ENCODE measurements at places on chromosomes 3 and 15. TPM values are rescaled to one million over a fixed set of nuclear protein-coding genes. Genes with fewer than 3 reads are reported as not detected.

- DNase-seq: no peak
Measured at GRCh38 chr3:22620498-22620897, 582.6 kb upstream of the UBE2E2 start.

DNA sequence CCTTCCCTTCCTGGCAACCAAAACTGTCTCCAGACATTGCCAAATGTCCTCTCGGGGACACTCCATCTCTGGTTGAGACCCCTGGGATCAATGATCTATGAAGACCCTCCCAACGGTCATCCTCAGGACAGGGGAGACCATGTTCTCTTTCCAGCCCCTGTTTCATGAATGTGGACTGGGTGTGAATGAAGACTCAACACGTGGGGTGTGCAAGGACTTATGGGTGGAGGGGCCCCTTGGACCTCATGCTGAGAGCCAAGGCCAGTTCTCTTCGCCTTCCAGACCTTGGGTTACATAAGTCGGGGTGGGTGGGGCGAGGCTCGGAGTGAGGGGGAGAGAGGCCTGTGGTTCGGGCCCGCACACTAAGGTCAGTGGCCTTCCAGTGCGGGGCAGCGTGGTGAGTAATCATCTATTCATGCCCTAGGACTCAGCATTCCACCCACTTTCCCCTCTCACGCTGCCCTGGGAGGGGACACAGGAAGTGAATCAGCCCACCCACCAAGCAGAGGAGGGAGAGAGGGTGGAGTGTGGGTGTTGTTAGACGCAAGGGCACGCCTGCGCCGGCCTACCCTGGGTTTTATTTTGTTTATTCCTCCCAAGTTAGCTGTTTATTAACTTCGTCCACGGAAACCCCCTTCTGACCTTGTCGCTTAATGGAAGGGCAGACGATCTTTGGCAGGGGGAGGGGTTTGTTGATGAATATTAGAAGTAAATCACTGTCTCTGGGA lies 6.7 kb downstream of the PAQR5 start:
- DNase-seq: no peak

DNA sequence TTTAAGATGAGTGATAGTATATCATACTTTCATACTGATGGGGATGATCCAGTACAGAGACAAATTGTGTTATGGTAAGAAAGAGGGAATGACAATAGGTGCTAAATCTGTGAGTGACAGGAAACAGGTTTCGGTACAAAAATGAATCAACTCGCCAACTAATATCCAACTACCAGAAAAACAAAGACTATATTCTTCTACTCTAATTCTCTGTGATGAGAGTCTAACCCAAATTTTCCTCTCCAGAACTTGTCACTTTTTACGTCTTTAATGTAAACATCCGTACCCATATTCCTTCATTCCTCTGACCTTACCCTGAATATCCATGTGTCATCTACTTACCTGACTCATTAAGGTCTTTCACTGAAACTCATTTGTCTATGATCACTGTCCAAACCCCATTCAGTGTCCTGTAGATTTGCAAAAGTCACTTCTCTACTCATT lies 39.6 kb downstream of the SCAPER start:
- DNase-seq: no peak

DNA sequence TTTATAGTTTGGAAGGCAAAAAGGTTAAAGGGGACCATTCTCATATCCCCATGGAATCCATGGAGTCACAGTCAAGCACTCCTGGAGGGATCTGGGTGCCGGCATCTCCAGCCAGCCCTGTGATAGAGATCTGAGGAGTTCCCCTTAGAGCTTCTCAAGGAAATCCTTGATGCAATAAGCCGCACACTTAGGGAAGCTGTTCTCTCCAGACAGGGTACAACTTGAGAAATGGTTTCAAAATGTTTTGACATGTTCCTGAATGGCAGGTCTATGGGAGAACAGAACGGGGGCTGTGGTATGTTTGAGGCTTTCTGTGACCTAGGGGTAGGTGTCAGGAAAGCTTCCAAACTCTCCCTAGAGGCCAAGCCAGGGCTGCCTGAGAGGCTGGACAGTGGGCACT lies 292.9 kb downstream of the TLE3 start:
- no peak for DNase-seq

DNA sequence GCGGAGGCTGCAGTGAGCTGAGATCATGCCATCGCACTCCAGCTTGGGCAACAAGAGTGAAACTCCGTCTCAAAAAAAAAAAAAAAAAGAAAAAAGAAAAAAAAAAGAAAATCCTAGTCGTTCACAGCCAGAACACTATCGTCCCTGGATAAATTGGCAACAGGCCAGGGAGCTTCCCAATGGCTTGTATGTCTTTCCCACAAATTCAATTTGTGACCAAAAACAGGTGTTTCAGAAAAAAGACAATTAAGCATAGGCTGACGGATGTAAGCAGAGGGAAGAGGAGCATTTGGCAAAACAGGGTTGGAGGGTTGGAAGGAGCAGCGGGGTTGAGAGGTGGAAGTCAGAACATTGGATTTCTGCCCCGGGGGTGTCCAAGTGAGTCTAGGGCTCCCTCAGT lies 8.5 kb downstream of the EPB42 start:
- DNase-seq: no peak

DNA sequence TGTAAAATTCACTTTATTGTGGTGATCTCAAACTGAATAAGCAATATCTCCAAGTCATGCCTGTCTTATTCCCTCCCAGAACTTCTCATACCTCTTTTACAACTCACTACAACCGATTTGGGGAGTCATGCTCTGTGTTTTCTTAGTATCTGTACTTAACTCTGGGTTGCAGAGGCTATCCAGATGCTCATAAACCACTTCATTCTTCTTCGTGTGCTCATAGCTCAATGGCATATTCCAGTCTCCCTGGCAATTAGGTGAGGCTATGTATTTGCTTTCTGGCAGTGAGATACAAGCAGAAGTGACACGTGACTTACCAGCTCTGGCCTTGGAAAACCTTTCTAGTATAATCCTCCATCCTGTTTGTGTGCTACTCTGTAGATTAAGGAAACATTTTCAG lies 360.9 kb downstream of the ZNF385D start:
- no peak for DNase-seq

GRCh38 chr3:184110316-184110725 lies 13.5 kb downstream of the HTR3E start:
- DNase-seq: no peak

GRCh38 chr3:55329849-55330248 lies 157.3 kb downstream of the WNT5A start:
- DNase-seq: no peak

DNA sequence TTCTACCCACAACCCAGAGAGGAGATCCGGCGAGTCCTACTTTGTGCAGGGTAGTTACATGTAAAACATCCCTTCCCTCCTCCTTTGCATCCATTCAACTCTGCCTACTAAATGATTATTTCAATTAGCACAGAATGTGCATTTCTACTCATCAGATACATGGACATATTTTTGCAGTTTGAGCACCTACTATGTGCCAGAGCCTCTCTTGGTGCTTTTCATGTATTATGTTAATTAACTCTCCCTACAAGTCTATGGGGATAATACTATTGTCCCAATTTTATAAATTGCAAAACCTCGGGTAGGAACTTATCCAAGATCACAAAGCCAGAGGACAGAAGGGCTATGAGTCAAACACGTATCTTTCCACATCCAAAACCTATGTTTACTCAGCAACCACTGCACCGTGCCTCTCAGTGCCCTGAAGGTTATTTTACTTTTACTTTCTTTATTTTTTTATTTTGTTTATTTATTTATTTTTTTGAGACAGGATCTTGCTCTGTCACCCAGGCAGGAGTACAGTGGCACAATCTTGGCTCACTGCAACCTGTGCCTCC lies 432.8 kb downstream of the MAGI1 start:
- no peak for DNase-seq

DNA sequence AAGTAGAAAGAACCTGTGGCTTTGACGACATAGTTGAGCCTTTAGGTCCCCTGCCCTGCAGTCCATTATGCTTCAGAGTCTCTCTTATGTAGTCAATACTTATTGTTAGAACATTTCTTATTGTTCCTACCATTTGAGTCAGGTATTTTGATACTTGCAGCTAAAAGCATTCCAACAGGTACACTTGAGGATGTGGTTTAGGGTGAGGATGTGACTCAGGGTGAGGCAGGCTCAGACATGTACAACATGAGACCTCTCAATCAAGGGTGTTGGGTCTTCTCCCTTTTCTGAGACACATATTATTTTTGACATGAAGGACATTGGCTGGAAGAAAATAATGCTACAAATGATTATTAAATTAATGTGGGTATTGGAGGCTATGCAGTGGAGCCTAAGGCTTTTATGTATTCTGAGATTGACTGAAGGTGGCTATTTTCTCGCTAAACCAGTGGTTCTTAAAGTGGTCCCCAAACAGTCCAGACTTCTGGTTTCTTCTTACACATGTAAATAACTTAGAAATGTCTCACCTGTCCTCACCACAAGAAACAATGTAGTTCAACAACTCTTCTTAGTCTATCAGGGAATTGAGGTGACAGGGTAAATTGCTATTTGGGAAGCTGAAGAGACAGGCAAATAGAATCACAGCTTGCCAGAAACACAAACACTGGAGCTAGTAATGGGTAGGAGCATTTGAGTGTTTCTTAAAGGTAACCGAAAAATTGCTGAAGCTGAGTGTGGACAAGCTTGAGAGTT lies 135.5 kb upstream of the ZPLD1 start:
- DNase-seq: no peak

DNA sequence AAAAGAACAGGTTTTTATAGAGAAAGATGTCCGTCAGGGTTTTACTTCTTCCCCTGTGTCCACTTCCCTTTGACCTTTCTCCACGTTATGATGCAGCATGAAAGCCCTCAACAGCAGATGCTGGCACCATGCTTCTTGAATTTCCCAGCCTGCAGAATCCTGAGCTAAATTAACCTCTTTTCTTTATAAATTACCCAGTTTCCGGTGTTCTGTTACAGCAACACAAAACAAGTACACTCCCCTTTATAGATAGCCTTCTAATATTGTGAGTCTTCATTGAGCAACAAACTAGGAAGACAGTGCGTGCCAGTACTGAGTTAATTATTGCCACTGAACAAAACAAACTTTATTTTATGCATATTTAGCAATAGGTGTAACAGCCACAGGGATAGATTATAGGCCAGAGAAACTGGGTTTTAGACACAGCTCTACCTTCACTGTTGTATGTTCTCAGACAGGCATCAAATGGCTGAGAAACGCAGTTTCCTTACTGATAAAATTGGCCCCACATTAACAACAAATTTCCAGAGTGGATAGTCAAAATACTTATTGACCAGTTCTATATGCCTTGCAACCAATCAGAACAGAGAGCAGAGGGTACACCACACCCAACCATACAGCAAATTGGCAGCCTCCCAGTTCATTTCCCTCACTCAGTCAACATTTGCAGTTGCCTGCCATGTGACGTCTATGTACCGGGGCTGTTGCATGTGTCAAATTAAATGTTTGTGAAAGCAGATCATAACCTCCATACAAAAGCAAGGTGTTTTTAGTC lies 14.4 kb upstream of the TBL1XR1 start:
- DNase-seq: no peak

GRCh38 chr3:117524890-117525289 lies 815.3 kb downstream of the TUSC7 start:
- DNase-seq: no peak

- DNase-seq: no peak
Measured at GRCh38 chr3:73072634-73073033, 11.2 kb downstream of the EBLN2 start.

- no peak for DNase-seq
Measured at GRCh38 chr3:146575636-146576035, 29.5 kb downstream of the PLSCR5 start.

- no peak for DNase-seq
Measured at GRCh38 chr3:69181592-69182211, 59.3 kb upstream of the LMOD3 start.

Gene MYRIP
- 1.8 TPM for total RNA-seq

Gene CPNE9
- 54.6 TPM for total RNA-seq

Gene PIF1
- 8.6 TPM for total RNA-seq

Gene RNF7
- total RNA-seq: 95.0 TPM

Gene CLDN18
- total RNA-seq: not detected

Gene C3orf20
- total RNA-seq: not detected

Gene ACTRT3
- 1.8 TPM for total RNA-seq

Gene ITIH1
- total RNA-seq: not detected

Gene GOLGA8S
- not detected for total RNA-seq

Data from glutamatergic neuron (in vitro differentiated cells).